Stimulated activated CD4-positive, alpha-beta T cell treated with anti-CD3 and anti-CD28 coated beads, Interleukin-1b, Interleukin-23, amount 100 ng/mL, for 48 hours (primary cell): ENCODE measurements at places on chromosomes 7 and 10.

DNA sequence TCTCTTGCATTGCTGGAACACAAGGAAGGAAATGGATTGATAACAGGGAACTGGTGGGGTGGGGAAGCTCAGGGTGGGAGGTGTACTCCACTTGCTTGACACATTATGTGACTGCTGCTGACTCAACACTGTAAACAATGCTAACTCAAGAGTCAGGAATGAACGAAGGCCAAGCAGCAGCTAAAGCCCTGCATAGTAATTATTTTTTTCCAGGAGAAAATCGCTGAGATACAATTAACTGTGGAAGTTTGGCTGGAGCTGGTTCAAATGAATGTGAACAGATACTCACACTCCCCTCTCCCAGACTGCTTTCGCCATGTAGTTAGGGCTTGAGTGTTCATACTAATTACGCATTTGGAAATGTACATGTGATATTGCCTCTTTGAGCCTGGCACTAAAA lies 170.9 kb upstream of the AOAH start:
- DNase-seq: no peak

- no peak for DNase-seq
Observed at GRCh38 chr7:80230327-80230726, 95.7 kb downstream of the GNAI1 start.

GRCh38 chr7:158128572-158128971 lies 459.1 kb downstream of the PTPRN2 start:
- no peak for DNase-seq

GRCh38 chr10:120873741-120874140 lies 22.6 kb downstream of the WDR11 start:
- DNase-seq: no peak

DNA sequence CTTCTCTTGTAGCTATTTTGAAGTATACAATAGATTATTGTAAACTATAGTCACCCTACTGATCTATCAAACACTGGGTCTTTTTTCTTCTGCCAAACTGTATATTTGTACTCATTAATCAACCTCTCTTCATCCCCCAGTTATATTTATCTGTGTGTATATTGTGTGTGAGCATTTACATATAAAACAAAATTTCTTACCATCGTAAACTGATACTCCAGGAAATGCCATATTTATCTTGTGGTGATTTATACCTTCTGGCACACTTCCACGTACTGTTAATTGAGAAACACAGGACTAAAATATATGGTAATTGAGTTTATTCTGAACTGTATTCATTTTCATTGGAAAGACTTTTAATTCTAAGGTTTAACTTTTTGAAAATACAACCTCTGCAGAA lies 18.9 kb downstream of the ANLN start:
- no peak for DNase-seq

GRCh38 chr10:106175760-106176377 lies 988.6 kb downstream of the SORCS1 start:
- no peak for DNase-seq

DNA sequence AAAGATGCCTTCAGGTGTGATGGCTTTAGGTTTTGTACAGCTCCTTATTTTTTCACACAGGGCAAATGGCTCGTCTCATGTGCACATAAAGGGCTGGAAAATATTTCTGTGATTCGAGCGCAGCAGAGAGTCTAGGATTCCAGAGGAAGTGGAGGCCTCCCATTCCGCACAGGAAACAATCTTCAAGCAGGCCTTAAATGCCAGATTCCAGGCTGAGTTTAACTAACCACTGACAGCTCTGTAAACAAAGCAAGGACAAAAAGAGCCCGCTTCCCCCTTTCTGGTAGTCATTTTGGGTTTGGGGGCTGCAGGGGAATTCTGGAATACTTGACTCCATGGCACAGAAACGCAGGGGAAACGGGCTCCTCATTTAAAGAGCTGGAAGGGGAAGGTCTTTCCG lies 87.2 kb downstream of the CALD1 start:
- no peak for DNase-seq

DNA sequence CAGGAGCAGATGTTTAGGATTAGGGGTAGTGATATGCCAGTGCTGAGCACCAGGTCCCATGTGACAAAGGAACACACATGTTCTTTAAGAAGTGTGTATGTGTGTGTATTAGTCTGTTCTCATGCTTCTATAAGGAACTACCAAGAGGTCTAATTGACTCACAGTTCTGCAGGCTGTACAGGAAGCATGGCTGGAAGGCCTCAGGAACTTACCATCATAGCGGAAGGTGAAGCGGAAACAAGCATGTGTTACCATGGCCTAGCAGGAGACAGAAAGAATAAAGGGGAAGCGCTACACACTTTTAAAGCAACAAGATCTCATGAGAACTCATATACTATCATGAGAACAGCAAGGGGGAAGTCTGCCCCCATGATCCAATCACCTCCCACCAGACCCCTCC lies 22.8 kb upstream of the PDZD8 start:
- no peak for DNase-seq
